Activated CD4-positive, alpha-beta T cell treated with anti-CD3 and anti-CD28 coated beads, Interleukin-10, Interleukin-2, amounts not matched to agents 100 ng/mL and 50 ng/mL, durations not matched to agents 16 hours and 8 hours (primary cell): ENCODE measurements at places on chromosomes 1 and 21.

- DNase-seq, result no peak
These were observed 269.2 kb downstream of the USH2A start for GRCh38 chr1:216154063-216154462.

DNA sequence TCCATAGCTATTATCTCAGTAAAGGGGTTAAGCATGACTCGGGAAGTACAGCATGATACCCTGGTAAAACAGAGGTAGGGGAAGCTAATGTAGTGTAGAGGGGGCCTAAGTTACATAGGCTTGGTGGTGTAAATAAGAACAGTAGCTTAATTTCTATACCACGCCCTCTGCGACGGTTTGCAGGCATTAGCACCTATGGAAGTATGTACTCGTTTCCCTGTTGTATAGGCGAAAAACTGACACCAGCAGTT lies 470 bp upstream of the NAXE start:
- DNase-seq, result no peak

DNA sequence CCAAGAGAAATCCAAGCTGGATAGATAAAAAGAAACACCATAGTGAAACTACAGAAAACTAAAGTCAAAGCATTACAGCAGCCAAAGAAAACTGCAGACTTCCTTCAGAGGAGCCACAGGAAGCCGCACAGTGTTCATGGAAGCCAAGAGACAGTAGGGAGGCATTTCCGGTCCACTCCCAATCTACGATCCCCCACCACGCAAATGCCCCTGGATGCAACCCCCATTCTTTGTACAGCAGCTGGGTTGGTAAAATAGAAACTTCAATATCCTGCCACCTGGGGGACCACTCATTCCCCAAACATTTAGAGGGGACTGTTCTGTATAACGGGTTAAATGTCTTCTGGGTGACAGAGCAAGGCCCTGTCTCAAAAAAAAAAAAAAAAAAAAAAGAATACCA lies 43.9 kb upstream of the TSPEAR start:
- DNase-seq, result no peak

GRCh38 chr1:68908316-68908715 lies 411.4 kb upstream of the DEPDC1 start:
- no peak for DNase-seq

GRCh38 chr1:23995431-23995837 lies 15.3 kb upstream of the SRSF10 start:
- DNase-seq, result no peak

DNA sequence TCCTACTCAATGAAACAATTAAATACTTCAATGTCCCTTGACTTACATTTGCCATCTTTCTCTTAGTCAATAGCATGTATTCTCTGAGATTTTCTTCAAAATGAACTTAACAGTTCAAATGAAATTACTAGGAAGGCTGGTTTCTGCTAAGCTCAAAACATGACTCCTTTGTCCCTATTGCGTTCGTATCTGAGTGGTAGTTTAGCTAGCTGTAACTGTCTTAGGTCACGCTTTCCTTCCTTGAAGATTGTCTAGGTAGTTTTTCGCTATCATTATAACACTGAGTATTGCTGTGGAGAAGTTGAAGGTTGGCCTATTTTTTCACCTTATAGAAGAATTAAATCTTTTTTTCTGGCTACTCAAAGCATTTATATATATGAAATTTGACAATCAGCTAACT lies 1535.2 kb downstream of the PLA2G4A start:
- no peak for DNase-seq

- DNase-seq, result no peak
These were observed 143.4 kb downstream of the ZZZ3 start for GRCh38 chr1:77538956-77539518.

DNA sequence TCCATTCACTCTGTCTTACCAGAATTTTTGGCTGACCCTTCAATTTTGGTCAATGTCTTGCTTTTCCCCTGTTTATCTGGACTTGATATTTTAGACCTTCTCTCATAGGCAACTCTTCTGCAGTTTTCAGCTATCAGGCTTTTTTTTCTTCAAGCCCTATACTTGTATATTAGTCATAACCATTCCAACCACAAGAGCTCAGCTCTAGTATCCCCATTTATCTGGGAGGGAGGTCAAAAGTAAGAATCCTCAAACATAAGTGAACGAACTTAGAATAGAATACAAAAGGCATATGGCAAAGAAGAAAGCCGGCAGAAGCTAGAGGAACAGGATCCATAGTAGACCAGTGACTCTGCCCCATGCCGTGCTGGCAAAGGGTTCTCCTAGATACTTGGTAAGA lies 45.9 kb upstream of the TNFSF4 start:
- no peak for DNase-seq

DNA sequence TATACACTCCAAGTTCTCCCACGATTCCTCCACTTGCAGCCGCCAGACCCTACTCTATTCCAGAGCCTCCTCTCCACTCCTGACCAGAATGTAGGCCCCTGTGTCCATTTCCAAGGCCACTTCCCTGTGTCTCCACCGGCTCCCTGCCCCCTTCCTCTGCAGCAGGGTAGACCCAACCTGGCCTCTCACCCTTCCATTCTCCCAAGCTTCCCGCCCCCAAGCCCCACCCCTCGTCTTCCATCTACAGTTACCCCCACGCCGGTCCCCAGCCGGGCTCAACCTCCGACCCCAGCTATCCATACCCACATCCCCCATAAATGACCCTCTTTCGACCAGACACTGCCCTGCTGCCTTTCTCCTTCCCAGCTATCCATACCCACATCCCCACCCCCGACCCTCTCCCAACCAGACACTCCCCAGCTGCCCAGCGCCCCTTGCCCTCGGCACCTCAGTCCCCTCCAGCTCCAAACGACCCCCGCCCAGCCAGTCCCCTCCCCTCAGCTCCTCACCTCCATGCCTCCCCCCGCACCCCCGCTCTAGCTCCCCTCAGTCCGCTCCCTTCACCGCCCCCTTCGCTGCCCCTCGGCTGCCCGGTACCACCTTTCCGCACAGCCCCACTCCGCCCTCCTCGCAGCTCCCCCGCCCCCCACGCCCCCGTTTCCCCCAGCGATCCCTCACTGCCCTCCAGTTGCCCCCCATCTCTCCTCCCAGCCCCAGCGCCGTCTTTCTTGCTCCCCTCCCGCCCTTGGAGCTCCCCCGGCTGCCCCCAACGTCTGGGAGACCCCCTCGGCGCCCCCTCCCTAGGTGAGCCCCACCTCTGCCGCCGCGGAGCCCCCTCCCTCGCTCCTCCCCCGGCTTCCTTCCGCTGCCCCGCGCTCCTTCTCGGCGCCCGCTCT lies 670 bp downstream of the RAB3B start:
- no peak for DNase-seq

DNA sequence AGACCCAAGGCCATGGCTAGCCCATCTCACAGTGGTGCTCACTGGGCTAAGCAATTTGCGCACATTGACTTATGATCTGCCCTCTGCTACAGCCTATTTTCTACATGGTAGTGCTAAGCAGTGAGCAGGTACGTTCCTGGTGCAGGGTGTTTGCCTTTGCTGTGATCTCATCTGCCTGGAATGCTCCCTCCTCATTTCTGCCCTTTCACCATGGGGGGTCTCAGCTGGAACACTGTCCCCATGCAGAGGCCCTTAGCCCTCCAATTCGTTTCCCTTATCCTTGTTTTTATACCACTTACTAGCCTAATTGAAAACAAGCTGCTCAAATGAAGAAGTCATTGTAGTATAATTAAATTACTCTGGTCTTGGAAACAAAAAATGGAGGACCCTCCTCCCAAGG lies 2.0 kb upstream of the B3GALT5 start:
- DNase-seq, result no peak

DNA sequence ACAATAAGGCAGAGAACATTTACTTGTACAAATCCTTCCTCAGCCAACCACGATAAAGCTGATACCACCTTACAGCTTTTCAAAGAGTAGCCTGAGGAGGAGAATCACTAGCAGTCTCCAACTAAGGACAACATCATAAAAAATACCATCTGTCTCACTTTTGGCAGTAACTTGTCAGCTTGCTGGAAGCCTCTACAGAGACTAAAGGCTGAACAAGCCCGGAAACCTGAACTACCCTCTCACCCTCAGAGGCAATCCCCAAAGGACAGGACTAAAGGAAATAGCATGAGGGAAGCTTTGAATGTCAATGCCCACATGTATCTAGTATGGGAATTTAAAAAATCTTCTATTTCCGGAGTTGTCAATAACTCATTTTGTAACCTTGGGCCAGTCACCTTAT lies 10.6 kb downstream of the SRSF4 start:
- DNase-seq, result no peak

DNA sequence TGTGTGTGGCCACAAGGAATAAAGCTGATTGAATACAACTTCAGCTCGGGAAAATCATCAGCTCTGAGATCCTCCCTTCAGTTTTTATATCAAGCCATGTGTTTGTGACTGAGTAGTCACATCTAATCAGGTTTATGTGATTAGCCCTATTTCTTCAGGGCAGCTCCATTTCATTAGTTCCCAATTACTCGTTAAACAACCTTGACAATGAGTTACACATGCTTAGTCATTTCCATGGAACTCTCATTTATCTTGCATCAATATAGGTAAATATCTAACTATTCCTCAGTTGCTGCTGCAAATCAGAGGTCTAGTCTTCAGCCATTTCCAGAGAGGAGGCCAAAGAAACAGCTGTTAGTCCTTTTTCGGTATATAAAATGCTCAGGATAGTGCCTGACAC lies 16.3 kb downstream of the CRB1 start:
- DNase-seq, result no peak

DNA sequence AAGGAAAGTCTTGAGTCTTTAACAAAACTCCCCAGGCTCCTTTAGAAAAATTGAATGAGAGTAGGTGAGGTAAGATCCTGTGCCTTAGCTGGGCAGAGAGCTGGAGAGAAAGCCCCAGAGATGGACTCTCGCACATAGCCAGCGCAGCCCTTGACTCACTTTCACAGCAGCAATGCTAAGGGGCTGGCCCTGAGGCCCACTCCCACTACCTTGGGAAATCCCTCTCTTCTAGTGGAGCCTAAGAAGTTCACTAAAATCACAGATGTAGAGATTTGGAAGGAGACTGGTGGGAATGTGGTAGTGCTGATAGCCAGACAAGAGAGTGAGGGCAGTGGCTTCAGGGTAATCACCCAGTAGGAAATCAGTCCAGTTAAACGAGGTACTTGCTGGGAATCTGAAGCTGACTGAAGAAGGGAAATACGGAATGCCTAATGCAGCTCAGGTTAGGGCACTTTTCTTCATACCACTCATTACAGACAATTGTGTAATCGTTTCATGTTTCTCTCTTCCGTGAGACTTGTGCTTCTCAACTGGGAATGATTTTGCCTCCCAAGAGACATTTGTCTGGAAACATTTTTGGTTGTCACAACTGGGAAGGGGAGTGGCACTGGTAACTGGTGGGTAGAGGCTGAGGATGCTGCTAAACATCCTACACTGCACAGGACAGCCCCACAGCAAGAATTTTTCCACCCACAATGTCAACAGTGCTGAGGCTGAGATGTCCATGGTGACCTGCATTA lies 42.4 kb upstream of the LRRC8C start:
- DNase-seq, result no peak

DNA sequence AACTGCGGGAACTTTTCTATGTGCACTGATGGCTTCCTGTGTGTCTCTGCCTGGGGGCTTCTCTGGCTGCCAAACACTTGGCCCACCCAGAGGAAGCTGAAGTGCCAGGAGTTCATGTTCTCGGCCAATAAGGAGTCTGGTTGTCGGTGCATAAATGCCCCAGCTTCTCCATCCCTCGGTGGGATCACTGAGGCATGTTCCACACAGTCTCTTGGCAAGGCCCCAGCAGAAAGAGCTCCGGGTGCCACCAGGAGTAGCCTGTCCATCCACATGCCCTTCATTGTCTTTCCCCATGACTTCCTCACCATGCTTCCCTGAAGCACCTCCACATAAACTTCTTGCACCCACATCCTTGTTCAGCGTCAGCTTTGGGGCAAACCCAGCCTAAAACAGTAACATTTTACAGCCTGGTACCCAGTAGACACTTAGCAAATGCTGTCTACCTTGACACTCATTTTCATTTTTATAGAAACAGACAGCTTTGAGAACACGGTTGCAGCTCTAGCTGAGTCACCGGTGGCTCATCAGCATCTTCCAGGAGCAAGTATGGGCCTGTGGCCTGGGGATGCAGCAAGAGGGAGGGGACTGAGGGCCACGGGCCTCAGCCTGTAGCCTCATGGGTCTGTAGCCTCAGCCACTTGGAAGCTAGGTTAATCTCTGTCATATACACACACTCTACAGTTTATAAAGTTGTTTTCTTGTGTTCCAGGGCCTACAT lies 14.8 kb upstream of the CDCP2 start:
- no peak for DNase-seq

DNA sequence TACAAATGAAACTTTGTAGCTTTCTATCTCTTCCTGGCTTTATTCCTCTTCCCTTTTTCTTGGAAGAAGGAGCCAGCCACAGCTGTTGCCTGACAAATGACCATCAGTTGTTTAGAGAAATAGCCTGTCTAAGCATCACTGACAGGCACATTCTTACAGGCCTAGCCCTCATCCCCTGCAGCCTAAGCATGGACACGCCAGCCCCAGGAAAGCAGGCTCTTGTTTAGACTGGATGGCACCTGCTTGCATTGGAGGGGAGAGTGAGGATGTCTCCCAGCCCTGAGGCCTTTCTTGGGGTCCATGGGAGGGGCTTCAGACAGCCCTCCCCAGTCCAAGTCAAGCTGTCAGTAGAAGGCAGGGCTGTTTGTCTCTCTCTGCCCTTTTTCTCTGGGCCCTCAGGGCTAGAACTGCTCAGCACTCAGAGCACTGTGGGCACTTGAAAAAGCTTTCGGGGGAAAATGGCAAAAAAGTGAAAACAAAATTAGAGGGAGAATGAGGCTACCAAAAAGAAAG lies 282.5 kb upstream of the PLXNA2 start:
- DNase-seq, result no peak

- DNase-seq, result no peak
These were observed 36.4 kb downstream of the ELK4 start for GRCh38 chr1:205595435-205595834.

DNA sequence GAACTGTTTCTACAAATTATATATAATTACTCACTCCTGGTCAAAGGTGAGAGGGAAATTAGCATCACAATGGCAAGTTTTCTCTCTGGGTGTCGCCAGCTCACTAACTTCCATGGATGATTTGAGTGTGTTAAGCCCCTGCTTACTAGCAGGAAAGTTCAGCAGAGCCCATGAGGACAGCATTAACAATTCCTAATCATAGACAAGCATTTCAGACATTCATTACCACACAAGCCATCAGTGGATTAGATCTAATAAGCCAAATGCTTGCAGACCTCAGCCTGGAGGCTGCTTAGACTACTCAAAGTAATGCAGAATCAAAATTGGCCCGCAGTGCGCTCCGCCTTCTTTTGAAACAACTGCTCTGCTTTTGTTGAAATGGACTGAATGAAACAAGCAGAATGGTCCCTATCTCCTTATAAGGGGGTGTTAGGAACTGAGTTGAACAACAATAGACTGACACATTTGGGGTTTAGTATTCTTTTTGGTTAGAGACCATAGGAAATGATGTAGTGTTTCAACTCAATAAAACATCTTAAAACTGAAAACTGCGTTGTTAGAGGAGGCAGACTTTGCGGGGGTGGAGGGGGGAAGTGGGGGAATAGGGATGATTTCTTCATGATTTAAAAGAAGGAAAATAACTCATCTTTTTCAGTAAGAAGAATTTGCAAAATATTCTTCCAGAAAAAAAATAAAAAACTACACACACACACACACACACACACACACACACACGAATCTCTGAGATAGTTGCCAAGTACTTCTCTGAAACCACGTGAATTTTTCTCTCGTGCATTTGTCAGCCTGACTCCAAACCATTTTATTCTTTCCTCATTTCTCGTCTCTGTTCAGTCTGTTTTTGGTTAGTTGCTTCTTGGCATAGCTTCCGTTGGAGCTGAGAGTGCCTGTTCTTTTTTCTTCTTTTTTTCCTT lies 54.6 kb downstream of the GORAB start:
- DNase-seq, result no peak
